ENCODE measurements at places on chromosomes 13 and 19.

- peak; percentile 97 for DNase-seq
These were observed at the start of gene ZNF625 for GRCh38 chr19:12156223-12157058. ZNF625 (minus strand) TSS chr19:12156734; CDS start chr19:12156558, 176 bp downstream.

GRCh38 chr13:42807866-42808265 is 26.5 kb downstream of the FAM216B start:
- DNase-seq: no peak

DNA sequence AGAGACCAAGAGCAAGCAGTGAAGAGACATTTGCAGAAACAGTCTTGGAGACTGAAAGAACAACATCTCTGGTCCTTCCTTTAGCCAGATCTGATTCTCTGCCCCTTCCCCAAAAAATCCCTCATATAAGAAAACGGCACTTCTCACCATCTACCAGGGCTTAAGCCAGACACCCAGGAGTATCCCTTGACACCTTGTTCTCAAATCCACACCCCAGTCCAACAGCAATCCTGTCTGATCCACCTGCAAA is 1.7 kb upstream of the PLEKHG2 start:
- no peak for DNase-seq

DNA sequence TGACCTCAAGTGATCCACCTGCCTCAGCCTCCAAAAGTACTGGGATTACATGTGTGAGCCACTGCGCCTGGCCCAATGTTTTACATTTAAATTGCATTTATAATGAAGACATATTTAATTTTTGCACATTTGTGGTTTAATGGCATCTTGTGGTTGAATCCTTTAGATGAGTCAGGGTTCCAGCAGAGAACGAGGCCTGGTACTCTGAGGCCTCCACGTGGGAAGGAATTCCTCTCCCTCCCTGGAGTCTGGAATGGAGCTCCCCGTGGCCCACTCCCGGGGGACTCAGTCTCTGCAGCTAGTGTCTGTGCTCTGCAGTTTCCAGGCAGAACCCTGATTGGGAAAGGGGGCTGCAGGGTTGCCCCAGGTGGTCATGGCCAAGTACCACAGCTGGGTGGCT is 24.2 kb downstream of the ZFR2 start:
- no peak for DNase-seq

DNA sequence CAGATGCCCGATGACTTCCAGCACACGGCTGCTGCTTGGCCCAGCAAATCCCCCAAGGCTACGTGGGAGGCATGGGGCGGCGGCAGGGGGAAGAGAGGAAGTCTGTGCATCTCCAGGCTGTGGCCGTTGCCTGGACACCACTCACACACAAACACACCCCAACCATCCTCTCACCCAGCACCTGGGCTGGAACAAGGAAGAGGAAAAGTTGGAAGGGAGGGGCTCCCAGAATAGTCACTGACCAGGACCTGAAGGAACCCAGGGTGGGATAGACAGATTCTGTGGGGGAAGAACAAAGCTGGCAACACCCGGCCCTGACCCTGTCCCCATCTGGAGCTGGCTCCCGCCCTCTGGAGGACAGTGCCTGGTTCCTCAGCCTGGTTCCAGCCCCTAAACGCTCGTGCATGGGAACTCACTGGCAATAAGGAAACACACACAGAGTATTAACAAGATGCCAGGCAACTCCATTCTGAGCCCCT is 11.2 kb downstream of the PPP6R1 start:
- DNase-seq: no peak

- no peak for DNase-seq
These were observed 290.5 kb downstream of the NDFIP2 start for GRCh38 chr13:79771493-79771892.

DNA sequence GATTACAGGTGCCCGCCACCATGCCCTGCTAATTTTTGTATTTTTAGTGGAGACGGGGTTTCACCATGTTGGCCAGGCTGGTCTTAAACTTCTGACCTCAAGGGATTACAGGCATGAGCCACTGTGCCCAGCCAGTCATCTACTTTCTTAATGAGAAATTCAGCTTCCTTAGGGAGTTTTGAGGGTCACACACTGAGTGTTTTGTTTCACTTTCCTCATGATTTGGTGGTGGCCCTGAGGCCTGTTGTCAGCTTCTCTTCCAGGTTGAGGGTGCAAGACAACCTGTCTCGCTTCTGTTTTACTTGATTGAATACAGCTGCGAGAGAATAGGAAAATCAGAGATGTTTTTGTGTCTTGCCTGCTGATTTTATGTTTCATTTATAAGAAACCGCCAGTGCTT is 9.9 kb downstream of the FRY start:
- DNase-seq: no peak

DNA sequence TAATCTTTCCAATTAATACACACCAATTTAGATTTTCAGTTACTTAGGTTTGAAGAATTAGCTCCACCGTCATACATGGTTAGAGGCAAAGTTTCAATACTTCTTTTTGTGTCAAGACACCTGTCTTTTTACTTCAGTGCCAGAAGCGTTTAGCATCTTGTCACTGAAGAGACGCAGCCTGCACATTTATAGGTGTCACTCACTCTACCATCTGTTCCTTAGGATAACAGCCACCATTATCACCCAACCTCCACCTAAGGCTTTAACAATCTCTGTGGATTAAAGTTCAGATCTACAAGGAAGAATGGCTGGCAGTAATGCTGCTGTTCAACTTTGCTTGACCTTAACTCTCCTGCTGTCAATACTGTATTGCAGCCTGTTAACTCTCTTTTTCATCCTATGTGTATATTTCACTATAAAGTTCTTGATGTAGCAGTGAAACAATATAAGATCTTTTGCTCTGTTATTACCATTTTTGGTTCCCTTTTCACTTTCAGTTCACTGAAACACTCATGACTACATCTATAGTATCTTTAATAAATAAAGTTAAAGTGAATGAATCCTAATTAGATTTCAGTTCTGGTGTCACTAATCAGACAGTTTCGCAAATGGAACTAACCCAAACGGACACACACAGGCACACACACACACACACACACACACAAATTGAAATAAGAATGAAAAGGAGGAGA is 435.6 kb downstream of the PCDH9 start:
- DNase-seq: no peak

DNA sequence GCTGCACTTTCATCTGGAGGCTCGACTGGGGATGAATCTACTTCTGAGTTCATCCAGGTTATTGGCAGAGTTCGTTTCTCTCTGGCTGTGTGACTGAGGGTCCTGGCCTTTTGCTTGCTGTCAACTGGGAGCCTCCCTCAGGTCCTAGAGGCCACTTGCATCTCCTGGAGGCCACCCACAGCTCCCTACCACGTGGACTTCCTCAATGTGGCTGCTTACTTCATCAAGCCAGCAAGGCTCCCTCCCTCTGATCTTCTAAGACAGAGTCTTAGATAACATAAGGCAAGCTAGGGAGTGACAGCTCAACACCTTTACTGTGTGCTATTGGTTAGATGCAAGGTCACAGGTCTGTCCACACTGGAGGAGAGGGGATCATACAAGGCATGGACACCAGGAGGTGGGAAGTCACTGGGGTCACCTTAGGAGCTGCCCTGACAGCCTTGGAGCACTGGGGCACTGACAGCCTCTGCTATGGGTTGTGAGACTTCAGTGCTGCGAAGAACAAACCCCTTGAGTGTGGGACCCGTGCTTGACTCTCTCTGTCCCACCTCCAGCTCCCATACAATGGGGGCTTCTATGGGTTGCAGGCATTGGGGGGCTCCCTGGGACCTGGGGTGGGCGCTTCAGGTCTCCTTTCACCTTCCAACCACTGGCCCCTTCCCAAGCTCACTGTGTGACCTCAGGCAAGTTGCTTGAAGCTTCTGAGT is 5.3 kb downstream of the FAM187B start:
- DNase-seq: no peak

DNA sequence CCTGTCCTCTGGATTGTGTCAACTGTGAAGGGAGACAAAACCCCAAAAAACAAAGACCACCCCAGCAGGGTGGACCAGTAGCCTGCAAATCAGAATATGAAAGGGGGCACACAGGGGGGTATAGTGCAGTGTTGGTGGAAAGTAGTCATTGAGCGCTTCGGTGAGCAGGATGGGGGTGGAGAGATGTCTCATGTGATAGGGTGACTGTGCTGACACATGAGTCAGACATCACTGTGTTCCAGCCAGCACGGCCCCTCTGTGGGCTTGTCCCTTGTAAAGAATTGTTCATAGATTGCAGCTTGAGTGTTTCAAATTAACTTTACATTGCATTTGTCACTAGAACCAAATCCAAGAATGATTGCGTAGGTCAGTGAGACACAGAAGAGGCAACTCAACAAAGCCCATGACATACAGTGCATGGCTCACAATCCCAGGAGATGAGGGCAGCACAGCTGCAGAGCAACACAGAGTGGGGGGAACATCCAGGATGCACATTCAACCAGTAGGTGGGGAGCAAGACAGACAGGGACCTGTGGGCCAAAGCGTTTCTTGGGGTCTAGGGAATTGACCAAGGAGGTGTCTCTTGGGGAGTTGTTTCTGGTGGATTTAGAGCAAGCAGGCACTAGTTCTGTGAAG is 7.5 kb downstream of the ZNF440 start:
- no peak for DNase-seq

DNA sequence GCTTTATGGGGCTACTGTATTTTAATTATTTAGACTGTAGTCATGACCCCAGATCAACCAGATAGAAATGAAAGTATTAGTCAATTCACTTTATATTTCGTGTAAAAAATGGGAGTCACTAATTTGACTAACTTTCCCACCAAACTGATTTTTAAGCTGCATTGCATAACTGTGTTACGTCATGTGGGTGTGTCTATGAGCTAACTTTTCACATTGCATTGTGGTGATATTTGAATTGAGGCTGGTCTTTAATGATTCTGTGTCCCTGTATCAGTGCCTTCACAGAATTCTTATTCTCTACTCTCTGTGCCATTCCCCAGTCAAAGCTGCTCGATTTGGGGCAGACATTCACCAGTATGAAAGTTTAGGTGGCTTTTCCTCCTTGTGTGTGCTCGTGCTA is 172.7 kb upstream of the MAB21L1 start:
- no peak for DNase-seq

- DNase-seq: no peak
These were observed 36.4 kb downstream of the LYL1 start for GRCh38 chr19:13066226-13066625.

- no peak for DNase-seq
These were observed 4.6 kb downstream of the MIDN start for GRCh38 chr19:1252821-1253513.

- no peak for DNase-seq
These were observed 8.2 kb upstream of the HSD17B14 start for GRCh38 chr19:48844472-48844871.

DNA sequence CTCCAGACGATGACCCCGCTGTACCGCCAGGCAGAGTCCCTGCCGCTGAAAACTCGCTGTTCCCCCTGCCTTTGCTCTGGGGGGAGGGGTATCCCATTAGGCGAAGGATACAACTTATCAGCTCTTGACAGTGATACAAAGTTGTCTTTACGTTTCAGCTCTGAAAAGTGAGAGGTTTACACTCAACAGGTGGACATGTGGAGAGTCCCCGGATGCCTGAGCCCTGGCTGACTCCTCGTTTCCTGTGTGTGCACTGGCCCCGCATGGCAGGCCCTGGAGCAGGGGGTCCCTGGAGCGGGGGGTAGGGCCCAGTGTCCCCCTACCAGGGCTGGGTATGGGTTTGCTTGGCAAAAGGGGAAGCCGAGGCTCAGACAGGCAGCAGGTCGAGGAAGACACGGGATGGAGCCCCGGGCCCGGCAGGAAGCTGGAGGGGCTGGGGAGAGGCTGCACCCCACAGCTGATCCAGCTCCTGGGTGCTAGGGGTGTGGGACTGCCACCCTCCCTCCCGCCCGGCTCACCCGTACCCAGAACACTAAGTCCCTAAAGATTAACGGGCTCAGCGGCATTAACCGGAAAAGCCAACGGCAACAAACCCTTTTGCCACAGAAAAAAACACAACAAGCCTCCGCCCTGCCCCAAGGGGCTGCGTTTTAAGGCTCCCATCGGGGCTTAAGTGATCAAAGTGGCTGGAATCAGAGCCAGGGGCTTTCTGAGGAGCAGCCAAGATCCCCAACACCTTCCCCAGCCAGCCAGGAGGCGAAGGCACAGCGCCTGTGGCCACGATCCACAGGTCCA is 5.6 kb downstream of the TCF3 start:
- no peak for DNase-seq

GRCh38 chr19:44517146-44517545 is 12.3 kb downstream of the CEACAM20 start:
- no peak for DNase-seq

DNA sequence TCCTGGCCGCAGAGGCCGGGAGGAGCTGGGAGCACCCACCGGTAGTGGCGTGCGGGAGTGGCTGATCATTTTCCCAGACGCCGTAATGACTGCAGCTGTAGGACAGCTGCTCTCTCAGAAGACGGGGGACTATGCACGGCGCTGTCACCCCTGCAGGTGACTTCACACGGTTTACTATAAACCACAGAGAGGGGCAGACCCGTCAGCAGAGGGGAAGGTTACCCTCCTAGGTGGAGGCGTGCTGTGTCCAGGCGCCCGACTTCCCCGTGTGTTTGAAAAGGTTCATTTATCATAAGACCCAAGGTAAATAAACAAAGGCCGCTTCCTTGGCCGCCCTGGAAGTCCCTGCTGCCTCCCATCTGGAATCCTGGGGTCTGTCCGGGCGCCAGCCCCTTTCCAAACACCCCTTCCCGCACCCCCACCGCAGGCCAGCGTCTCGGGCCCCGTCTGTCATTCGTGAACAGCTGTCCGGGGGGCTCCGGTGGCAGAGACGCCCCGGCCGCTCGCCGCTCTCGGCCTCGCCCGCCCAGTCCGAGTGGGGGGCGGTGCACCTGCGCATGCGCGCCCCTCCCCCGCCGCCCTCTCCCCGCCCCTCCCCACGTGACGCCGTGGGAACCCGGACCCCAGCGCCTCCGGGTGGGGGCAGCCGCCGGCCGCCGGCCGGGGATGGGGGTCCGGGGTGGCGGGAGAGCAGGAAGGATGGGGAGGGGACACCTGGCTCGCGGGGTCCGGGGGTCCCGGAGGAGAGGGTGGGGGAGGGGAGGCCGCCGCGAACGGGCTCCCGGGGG is 915 bp downstream of the SHC2 start:
- no peak for DNase-seq

DNA sequence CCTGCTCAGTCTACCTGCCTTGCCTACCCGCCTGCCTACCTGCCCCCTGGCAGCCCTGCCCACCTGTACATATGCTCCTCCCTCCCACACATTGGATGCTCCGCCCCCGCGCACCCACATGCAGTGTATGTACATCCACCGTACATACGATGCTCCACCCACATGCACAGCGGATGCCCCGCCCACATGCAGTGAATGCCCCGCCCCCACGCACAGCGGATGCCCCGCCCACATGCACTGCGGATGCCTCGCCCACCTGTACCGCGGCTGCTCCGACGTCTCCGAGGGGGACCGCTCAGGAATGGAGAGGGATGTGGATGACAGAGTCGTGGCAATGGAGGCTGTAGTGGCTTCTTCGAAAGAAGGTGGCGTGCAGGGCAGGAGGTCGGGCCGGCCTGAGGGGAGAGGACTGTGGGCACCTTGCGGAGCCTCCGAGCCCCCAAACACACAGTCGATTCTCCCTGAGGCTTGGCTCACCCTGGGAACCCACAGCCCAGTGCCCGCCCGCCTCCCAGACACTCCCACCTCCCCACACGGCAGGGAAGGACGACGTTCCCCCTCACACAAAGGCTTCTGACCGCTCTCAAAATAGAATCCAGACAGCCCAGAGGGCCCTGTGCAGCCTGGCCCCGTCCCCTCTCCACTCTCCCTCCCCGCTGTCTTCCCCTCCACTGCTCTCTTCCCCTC is 16.5 kb upstream of the CACTIN start:
- no peak for DNase-seq

GRCh38 chr13:75919660-75920199 is 283.6 kb downstream of the LMO7 start:
- DNase-seq: no peak

GRCh38 chr19:36574741-36575140 is 1.6 kb upstream of the ZNF529 start:
- no peak for DNase-seq
